Endothelial cell of umbilical vein (primary cell): ENCODE measurements at places on chromosomes 6 and 20. TPM values are rescaled to one million over a fixed set of nuclear protein-coding genes. Genes with fewer than 3 reads are reported as not detected.

DNA sequence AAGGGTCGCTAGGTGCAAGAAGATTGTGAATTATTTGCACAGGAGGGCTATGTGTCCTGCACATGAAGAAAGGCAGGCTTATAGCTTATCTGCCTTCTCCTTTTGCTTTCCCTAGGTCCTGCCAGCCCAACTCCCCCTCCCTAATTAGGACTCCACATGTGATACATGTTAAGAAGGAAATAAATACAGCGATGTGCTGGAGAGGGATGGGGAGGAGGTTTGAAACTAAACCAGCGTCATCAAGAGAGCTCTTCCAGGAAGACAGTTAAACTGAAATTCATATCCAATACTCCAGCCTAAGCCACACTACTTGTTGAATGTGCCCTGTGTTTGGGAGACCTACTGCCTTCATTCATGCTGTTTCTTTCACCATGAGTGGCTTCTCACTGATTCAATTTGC lies 34.9 kb upstream of the UTRN start:
- DNase-seq: no peak

DNA sequence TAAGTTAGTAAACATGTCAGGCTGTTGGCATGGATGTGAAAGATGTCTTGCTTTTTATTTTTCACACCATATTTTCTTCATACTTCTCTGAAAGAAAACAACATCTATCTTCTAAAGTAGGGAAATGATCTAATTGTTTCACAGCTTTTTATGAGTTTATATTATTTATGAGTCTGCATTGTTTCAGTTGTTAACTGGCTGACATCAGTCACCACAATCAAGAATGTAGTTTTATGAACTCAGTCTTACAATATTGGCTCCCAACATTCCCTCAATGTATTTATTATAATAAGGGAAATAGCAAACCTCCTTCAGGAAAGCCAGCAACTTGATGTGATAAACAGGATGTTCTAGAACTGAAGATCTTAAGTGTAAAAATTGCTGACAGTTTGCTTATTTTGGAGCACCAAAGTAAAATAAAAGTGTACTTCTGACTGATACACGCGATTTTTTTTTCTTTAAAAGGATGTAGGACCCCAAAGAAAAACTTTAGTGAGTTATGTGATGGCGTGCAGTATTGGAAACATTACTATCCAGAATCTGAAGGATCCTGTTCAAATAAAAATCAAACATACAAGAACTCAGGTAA lies 106.0 kb downstream of the ADGRG6 start:
- peak; percentile 95 for DNase-seq

DNA sequence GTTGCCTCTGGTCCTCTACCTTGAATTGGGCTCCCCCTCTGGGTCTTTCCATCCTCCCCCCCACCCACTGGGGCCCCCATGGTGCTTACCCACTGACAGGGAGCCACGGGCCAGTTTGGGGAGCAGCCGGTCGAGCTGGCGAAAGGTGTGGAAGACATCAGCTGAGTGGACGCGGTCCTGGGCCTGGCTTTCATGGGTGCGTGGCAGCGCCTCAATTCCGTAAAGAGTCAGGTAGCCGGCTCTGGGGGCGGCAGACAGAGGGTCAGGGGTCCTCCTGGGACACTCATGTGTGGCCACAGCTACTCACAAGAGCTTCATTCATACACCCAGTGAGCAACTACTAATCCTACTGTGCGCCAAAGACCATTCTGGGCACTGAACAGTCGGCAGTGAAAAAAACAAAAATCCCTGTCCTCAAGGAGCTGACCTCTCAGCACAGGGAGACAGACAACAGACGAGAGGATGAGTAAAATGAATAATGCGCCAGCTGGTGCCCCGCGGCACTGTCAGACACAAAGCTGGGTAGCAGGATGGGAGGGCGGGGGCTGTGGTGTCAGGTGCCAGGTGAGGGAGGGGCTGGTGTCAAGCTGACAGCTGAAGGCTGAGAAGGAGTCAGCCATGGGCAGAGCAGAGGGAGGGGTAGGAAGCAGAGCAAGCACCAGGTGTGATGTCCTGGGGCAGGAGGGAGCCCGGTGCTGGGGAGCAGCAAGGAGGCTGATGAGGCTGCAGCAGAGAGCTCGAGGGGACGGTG lies 28.3 kb downstream of the PTGIS start:
- DNase-seq: no peak

DNA sequence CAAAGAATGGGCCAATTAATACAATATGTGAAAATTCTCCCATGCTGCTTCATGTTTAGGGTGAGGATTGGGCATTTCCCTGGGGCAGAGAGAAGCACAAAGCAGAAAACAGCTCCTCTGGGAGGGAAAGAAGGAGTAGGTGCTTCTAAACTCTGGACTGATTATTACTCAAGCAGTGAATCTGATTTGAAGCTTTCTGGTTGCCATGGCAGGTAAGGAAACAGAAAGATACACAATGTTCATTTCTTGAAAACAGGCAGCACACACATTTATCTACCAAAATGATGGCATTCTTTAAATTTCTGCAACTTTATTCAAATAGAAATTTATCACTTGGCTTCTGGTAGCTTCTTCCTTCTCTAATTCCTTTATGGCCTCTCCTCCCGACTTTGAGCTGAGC lies 305.4 kb upstream of the CHD6 start:
- DNase-seq: no peak

- DNase-seq: no peak
Observed at GRCh38 chr6:166830185-166830890, 126.0 kb downstream of the RNASET2 start.

- no peak for DNase-seq
Observed at GRCh38 chr6:80566361-80566760, 459.9 kb downstream of the BCKDHB start.

DNA sequence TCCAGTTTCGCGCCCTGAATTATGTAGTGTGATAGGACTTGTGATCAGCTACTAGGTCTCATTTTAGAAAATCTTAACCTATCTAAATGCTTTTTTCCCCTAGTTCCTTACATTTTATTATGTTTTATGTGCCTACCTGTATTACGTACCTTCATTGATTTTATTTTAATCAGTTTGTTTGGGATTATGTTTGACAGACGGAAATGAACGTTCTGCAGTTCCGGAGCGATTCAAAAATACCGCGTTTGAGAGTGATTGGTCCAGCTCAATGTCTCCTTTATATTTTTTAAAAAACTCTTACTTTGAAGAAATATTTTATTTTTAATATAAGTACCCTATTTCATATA lies 114.3 kb upstream of the BTN3A2 start:
- no peak for DNase-seq

GRCh38 chr20:19977373-19977770 lies 39.8 kb upstream of the NAA20 start:
- no peak for DNase-seq

- DNase-seq: no peak
Observed at GRCh38 chr6:134529921-134530320, 212.0 kb upstream of the SGK1 start.

- DNase-seq: peak; percentile 63
Observed at GRCh38 chr6:158703837-158704822, 54.3 kb downstream of the SYTL3 start.

DNA sequence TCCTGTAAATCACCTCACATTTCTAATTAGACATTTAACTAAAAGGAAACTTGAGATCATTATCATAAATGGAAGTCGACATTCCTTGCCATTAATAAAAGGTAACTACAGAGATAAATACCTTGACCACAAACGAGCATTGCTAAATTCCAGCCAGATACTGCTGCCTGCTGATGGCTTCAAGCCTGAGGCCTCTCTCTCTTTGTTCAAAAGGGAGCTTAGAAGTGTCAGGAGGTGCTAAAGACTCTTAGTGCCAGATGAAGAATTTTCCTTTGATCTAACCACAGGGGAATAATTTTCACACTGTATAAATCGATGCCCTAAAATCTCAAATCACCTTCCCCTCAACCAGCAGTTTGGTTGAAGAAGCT lies 248.2 kb upstream of the PMEPA1 start:
- DNase-seq: no peak

GRCh38 chr6:443621-444159 lies 52.1 kb downstream of the IRF4 start:
- DNase-seq: no peak

- no peak for DNase-seq
Observed at GRCh38 chr6:132359886-132360285, 41.4 kb downstream of the MOXD1 start.

GRCh38 chr20:57928181-57928967 lies 218.6 kb upstream of the PMEPA1 start:
- DNase-seq: no peak

GRCh38 chr6:37998366-37998765 lies 178.8 kb downstream of the ZFAND3 start:
- DNase-seq: no peak

DNA sequence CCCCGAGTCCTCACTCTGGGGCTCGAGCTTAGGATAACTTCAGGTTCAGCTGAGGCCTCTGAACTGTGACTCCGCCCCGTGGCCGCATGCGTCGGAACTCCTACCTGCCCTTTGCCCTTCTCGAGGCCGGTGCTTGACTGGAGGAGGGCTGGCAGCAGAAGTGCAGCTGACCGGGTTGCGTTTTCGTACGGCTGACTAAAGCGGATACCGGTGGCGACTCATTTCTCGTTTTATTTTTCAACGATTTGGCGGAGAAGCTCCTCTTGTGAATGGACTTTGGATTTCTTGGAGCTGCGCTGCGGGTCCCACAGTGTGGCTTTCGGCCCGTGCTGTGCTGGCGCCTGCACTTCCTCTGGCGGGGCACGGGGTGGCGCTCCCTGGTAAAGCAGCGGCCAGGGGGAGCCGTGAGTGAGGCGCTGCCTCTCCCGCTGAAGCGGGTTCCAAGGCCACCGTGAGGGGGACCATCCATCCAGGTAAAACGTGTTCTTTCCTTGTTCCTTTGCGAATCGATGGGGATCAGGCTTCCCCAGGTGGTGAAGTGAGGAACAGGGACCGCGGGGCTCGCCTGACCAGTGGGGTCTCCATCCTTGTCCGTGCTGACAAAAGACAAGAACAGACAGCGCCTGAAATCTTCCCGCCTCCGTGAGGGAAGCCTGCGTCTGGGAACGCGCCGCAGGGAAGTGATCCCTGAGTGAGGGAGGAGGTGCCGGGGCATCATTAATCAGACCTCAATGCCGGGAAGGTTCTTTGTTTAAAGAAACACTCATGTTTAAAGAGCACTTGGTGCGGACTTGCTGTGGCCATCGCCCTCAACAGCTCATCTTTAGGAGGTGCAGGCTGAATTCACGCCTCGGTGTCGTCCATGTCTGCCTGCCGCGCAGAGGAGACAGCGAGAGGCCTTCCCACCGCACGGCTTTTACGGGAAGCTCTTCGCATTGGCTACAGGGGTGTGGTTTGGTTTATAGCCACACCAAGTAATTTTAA lies 38.8 kb downstream of the ERMARD start:
- peak; percentile 75 for DNase-seq

DNA sequence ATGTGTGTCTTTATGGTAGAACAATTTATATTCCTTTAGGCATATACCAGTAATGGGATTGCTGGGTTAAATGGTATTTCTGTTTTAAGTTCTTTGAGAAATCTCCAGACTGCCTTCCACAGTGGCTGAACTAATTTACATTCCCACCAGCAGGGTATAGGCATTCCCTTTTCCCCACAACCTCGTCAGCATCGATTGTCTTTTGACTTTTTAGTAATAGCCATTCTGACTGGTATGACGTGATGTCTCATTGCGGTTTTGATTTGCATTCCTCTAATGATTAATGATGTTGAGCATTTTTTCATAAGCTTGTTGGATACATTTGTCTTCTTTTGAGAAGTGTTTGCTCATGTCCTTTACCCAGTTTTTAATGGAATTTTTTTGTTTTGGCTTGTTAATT lies 5.3 kb upstream of the TASP1 start:
- no peak for DNase-seq

DNA sequence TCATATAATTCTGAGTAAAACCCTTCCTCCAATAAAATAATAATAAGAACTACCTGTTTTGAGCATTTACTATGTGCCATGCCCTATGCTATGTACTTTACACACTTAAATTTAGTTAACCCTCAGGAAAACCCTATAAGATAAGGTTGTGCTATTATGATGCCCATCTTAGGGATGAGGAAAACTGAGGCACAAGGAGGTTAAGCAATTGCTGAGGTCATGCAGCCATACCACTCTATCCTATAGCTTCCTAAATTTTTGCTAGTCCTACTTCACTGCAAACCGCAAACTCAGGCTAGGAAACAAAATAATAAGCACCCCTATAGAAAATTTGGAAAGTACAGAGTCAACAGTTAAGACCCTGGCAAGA lies 38.9 kb upstream of the GFOD1 start:
- DNase-seq: no peak

DNA sequence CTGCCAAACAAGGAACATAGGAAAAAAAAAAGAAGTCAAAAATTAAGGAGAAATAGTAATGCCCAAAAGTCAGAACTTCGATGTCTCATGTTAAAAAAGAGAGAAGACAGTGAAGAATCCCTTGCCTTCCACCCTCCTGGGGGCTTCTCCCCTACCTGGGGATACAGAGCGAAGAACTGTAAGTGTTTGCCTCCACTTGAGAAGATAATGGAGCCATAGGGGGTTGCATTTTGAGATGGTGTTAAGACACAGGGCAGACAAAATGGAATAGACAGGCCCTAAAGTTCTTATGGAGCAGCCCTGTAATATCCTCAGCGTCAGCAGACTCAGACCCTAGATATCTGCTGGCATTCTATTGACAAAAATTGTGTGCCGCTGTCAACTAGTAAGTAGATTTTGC lies 222.2 kb upstream of the MAP3K7 start:
- DNase-seq: no peak

DNA sequence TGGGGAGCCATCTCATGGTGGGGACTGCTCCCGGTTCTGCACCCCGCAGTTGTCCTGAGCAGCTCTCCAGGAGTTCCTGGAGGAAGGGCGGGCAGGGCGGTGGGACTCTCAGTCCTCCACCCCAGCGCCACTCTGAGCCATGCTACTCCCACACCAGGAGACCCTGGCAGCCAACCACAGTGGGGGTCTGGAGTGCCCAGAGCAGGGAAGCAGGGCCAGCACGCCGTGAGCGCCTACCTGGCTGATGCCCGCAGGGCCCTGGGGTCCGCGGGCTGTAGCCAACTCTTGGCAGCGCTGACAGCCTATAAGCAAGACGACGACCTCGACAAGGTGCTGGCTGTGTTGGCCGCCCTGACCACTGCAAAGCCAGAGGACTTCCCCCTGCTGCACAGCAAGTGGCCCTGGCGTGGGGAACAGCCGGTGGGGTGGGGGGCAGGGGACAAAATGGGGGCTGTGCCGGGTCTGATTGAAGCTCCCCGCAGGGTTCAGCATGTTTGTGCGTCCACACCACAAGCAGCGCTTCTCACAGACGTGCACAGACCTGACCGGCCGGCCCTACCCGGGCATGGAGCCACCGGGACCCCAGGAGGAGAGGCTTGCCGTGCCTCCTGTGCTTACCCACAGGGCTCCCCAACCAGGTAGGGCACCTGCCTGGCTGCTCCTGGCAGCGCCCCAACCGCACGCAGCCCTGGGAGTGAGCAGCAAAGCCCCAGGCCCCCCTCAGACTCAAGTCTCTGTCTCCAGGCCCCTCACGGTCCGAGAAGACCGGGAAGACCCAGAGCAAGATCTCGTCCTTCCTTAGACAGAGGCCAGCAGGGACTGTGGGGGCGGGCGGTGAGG lies 1.6 kb upstream of the TNFRSF6B start:
- no peak for DNase-seq

NFATC2 gene
- 12.9 and 13.0 TPM in 2 replicates for total RNA-seq

STX11 gene
- 4.7 and 6.0 TPM in 2 replicates for total RNA-seq

NKAIN4 gene
- total RNA-seq: not detected in 2 replicates

BMP6 gene
- 221 and 234 TPM in 2 replicates for total RNA-seq

PI16 gene
- total RNA-seq: not detected in 2 replicates

ZKSCAN3 gene
- total RNA-seq: 4.9 and 6.9 TPM in 2 replicates

OR2J2 gene
- total RNA-seq: not detected in 2 replicates

MYLIP gene
- 15.4 and 19.2 TPM in 2 replicates for total RNA-seq

RBM12 gene
- 98.0 and 105 TPM in 2 replicates for total RNA-seq
